ENCODE measurements at places on chromosomes 1 and 21. TPM values are rescaled to one million over a fixed set of nuclear protein-coding genes. Genes with fewer than 3 reads are reported as not detected.

- DNase-seq = no peak
Observed at GRCh38 chr1:3433076-3433475, 21.4 kb upstream of the ARHGEF16 start.

KRTAP21-2 gene
- total RNA-seq = not detected

DNA sequence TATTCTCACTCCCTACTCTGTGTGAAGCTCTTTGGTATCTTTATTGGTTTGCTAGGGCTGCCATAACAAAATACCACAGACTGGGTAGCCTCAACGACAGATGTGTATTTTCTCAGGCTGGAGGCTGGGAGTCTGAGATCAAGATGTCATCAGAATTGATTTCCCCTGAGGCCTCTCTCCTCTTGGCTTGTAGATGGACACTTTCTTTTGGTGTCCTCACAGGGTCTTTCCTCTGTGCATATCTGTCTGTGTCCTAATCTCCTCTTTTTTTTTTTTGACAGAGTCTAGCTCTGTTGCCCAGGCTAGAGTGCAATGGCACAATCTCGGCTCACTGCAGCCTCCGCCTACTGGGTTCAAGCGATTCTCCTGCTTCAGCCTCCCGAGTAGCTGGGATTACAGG, 71.4 kb upstream of the KCNJ6 start:
- no peak for DNase-seq

DNA sequence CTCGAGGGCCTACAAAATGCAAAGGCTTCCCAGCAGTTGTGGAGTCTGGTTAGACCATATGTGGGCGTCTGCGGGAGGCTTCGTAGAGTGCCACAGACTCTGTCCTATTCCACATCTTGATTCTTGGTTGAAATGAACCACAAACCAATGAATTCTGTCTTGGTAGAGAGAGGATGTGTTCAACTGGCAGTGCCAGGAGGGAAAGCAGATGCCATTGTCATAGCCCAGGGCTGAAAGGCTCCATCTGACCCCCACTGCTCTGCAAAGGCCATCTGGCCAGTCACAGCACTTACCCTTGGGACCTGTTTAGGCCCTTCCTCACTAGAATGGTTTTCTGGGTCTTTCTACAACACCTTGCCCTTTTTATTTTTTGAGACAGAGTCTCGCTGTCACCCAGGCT, 22.1 kb downstream of the ACOT11 start:
- DNase-seq = no peak

DNA sequence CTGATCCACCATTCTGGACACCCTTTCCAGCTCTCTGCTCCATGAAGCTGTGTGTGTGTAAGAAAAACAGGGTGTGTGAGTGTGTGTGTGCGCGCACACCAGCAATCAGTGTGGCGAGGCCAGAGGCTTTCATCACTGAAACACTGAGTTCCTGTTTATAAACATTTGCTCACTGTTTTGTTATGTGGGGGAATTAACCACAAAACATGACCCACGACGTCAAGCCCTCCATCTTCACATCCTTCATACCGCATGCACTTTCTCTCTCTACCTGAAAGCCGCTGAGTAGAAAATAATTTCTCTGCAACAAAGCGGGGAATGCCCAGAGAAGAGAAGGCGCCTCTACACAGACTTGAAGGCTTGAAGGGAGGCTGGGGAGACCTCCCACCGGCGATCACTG, 148.9 kb upstream of the IRF2BP2 start:
- no peak for DNase-seq

GRCh38 chr21:46094401-46095082, 3.4 kb upstream of the COL6A2 start:
- peak; percentile 26 for DNase-seq
